Pancreas (tissue), 10 donors: ENCODE measurements at places on chromosomes 3 and 15.
A peak's percentile ranks its signal among the peaks of the same experiment; 100 is the strongest.

DNA sequence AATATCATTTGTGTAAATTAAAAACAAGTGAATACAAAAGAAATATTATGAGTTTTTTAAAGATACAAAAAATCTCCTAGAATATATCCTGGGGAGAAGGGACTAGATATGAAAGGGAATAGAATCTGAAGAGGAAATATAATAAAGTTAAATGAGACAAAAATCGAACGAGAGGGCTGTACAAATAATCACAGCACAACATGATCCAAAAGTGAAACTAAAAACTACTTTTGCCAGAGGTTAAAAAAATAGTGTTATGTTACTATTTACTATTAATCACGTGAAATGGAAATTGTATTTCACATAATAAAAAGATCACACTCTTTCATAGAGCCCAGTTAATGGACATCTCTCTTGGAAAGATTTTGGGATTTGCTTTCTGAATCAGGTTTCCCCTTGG lies 28.6 kb downstream of the CGGBP1 start:
- no peak for DNase-seq

DNA sequence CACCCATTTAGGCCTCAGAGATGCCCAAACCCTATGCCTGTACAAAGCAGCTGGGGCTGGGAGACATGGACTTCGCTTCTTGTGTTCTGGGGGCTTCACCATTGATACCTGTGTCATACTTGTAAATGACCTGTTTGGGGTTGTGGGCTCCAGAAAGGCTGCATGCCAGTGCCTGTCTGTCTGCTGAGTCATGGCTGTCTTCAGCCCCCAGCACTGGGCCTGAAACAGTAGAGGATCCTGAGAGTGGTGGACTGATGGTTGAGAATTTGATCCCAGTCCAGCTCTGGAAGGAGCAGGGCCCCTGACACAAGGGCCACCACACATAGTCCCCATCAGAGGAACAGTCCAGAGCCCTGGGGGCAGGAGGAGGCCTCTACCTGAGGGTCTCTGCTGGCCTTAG lies 24.6 kb upstream of the APEH start:
- DNase-seq, result no peak

- DNase-seq, result no peak
These were observed 201.1 kb upstream of the LPP start for GRCh38 chr3:187952849-187953248.

DNA sequence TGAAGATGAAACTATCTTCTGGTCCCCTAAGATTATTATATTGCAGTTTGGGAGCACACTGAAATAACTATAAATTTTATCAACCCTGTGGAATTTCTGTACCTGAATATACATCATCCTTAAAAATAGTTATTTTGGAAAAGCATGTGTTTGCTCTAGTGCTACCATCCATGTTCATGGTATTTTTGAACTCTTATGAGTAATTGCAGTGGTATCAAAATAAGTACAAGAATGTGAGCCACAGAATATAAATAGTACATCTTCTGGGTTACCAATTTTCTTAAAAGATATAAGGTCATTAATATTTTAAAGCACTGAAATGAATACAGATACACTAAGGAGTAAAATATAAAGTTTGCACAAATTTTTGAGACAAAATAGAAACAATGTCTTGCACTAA lies 206.5 kb downstream of the CBLB start:
- DNase-seq, result no peak

DNA sequence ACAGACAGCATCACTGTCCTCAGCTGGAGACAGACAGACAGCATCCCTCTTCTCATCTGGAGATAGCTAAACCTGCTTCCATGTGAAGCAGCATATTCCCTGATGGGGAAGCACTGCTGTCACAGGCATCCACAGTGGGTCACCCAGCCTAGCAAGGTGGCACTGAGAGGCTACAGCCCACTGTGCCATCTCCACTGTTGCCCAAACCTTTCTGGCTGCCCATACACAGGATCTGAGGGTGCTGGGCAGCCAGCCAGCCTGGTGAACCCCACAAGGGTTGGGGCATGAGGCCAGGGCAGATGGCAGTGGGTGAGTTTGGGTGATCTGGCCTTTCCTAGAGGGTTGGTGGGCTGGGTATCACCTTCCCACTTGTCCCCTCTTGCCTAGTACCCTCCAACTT lies 11.7 kb downstream of the CHST13 start:
- peak; percentile 43 for DNase-seq

DNA sequence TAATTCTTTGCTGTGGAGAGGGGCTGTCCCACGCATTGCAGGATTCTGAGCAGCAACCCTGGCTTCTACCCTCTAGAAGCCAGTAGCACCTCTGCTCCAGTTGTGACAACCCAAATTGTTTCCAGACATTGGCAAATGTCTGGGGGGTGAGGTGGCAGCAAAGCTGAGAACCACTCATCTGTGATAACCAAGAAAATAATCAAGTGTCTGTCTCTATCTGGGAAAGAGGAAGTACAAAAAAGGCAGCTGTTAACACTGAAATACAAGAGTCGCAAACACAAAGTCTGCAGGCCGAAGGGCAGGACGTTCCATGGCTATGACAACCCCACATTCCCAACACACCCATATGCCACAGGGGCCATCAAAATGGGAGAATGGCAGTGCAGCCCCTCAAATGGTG lies 42.2 kb upstream of the GNB5 start:
- DNase-seq, result no peak

DNA sequence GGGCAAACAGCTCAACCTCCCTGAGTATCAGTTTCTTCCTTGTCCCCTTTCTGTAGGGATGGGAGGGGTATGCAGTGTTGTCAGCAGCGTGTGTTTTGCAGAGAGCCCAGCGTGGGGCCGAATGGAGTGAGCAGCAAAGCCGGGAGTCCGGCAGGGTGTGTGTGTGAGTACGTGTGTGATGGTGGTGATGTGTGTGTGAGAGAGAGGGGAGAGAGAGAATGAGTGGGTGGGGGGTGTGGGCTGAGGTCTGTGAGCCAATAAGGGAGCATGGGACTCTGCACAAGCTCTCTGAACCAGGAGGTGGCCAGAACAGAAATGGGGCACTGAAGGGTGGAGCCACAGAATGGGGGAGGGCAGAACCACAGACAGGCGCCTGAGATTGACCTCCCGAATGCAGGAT lies 43.8 kb downstream of the IFT122 start:
- no peak for DNase-seq

- DNase-seq, result no peak
These were observed 10.9 kb upstream of the OXTR start for GRCh38 chr3:8780279-8780678.

DNA sequence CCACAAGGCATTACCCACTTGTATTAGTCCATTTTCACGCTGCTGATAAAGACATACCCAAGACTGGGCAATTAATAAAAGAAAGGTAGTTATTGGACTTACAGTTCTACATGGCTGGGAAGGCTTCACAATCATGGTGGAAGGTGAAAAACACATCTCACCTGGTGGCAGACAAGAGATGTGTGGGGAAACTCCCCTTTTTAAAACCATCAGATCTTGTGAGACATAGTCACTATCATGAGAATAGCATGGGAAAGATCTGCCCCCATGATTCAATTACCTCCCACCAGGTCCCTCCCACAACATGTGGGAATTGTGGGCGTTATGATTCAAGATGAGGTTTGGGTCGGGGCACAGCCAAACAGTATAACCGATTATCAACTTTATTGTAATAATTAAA lies 17.0 kb upstream of the CMC1 start:
- no peak for DNase-seq

- DNase-seq, result no peak
These were observed 17.8 kb upstream of the CLDN1 start for GRCh38 chr3:190340071-190340470.

GRCh38 chr15:49468481-49468839 lies 45.4 kb downstream of the FGF7 start:
- DNase-seq, result no peak

DNA sequence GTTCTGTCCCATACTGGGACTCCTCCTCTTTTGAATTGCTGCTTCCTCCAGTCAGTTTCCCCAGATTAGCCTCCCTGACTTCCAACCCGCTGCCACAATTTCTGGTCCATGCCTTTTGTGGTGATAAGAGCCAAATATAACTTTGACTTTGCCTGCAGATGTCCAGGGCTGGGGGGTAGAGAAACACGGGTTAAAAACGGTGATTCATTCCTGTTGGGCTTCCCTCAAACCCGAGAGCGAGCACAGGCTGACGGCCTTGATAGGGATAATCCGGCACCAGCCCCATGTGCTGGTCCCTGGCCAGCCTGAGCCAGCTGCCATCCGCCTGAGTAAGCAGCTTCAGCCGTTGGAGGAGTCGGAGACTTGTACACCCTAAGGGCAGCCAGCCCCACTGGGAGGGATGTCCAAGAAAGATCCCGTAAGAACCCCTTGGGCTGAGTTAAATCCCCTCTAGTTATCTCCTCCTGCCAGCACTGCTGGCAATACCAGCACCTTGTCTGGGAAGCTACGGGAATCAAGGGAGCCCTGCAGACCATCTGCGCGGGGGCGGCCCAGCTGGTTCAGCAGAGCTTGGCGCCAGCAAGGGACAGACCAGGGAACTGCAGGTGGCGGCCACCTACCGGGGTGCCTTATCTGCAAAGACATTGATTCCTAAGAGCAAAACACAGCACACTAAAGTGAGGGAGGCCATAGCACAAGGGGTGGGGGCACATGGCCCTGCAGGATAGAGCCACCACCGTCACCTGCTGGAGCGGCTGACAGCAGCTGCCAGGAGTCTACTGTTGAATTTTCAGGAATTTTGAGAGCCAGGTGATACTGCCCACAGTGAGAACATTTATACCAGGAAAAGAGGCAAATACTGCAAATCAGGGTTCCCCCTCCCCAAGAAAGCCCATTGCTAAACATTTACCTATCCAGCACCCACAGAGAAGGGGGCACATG lies 18.1 kb downstream of the CSPG4 start:
- DNase-seq, result peak; percentile 81

GRCh38 chr15:83940136-83940535 lies 286.2 kb downstream of the ADAMTSL3 start:
- no peak for DNase-seq

GRCh38 chr3:85068911-85069310 lies 110.1 kb downstream of the CADM2 start:
- DNase-seq, result no peak

- no peak for DNase-seq
These were observed 138.1 kb upstream of the DAZL start for GRCh38 chr3:16743276-16743675.

DNA sequence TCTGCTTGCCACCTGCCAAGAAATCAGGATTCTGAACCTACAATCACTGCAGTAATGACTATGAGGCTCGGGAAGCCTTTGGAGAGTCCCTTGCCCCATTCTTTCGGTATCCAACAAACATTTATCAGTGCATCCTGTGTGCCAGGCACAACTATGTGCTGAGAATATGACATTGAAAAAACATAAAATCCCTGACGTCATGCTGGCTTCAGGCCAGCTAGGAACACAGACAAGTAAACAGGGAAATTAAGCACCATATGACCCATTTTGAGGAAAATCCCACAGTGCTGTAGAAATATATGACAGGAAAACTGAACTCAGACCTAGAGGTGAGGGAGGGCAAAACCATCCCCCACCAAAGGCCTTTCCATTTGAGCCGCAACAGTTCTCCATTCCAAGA lies 34.1 kb upstream of the DET1 start:
- no peak for DNase-seq

- DNase-seq, result no peak
These were observed 40.9 kb downstream of the CPN2 start for GRCh38 chr3:194310060-194310835.

- DNase-seq, result no peak
These were observed 342.2 kb downstream of the NLGN1 start for GRCh38 chr3:173739726-173740125.

- DNase-seq, result no peak
These were observed 114.6 kb downstream of the CYP19A1 start for GRCh38 chr15:51223771-51224229.

DNA sequence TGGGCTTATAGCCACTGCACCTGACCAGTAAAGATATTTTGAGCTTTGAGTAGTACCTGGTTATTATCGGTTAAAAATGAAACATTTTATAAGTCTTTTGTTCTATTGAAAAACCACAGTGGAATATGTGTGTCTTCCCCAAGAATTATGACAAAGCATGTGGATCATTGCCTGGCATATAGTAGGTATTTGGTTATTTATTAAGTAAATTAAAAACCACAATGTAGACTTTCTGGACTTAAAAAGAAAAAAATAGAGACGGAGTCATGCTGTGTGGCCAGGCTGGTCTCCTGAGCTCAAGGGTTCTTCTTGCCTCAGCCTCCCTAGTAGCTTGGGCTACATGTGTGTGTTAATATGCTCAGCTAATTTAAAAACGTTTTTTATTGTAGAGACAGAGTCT lies 43.5 kb downstream of the UBE2E2 start:
- no peak for DNase-seq

GRCh38 chr3:136753326-136753939 lies 1.3 kb upstream of the STAG1 start:
- no peak for DNase-seq
